Hematopoietic multipotent progenitor cell treated with erythropoietin and hydrocortisone succinate and interleukin-3 and kit ligand, for 15 days (in vitro differentiated cells): ENCODE measurements at places on chromosomes 2 and 18.

DNA sequence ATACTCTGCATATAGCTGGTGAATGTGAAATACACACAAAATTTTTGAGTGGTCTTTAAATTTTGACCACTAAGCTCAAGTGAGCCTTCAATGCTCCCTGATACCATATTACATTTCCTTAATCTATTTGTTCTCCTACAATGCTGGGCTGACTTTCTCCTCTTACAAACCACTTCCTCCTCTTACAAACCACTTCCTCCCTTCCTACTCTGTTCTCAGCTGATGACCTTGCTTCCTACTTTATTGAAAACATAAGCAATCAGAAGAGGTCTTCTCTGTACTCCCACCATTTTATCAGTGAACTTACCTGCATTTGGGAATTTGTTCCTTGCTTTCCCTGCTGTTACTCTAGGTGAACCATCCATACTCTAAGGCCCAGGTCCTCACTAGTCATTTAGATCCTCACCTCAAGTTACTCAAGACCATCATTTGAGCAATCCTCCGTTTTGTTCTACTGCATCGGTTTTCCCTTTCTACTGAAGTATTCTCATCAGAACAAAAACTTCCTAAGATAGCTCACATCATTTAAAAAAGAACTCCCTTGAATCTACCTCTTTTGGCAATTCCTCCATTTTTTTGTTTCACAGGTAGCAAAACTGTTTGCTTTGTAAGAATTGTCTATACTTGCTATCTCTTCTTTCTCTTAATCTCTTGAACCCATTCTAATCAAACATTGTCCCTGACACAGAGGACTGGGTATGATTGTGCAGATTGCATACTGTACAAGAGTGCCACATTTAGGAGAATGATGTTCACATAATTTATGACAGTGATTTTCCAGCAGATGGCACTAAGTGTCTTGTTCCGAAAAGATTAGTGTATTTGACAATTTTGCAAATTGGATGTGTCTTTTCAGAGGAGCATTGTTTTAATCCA, 96.5 kb downstream of the EPB41L5 start:
- DNase-seq = no peak

DNA sequence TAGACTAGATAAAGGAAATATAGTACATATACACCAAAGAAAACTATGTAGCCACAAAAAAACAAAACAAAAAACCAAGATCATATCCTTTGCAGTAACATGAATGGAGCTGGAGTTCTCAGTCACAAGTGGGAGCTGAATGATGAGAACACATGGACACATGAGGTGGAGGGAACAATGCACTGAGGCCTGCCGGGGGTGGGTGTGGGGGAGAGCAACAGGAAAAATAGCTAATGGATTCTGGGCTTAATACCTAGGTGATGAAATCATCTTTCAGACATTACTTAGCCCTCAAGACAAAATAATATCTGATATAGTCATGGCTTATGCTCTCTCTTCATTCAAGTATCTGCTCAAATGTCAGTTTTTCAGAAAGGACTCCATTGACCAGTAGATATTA, 930.6 kb downstream of the LRP1B start:
- DNase-seq = no peak

GRCh38 chr2:112881217-112881985, 29.6 kb upstream of the IL37 start:
- no peak for DNase-seq

DNA sequence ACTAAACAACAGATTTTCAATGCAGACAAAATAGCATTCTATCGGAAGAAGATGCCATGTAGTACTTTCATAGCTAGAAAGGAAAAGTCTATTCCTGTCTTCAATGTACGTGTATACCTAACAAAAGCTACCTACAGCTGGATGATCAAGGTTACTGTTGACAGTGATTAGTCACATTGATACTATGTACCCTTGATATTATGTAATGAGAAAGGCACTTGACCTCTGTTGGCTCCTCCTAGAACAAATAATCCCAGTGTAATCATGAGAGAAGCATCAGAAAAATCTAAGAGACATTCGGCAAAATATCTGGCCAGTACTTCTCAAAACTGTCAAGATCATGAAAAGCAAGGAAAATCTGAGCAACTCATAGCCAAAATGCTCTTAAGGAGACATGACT, 44.4 kb upstream of the LRRTM4 start:
- no peak for DNase-seq

- no peak for DNase-seq
These were observed 22.3 kb downstream of the CD8A start for GRCh38 chr2:86768189-86768949.

- DNase-seq = peak; percentile 92
These were observed 36.4 kb upstream of the FOSL2 start for GRCh38 chr2:28356095-28356911.

- no peak for DNase-seq
These were observed 67.3 kb upstream of the UPP2 start for GRCh38 chr2:158034198-158034866.

DNA sequence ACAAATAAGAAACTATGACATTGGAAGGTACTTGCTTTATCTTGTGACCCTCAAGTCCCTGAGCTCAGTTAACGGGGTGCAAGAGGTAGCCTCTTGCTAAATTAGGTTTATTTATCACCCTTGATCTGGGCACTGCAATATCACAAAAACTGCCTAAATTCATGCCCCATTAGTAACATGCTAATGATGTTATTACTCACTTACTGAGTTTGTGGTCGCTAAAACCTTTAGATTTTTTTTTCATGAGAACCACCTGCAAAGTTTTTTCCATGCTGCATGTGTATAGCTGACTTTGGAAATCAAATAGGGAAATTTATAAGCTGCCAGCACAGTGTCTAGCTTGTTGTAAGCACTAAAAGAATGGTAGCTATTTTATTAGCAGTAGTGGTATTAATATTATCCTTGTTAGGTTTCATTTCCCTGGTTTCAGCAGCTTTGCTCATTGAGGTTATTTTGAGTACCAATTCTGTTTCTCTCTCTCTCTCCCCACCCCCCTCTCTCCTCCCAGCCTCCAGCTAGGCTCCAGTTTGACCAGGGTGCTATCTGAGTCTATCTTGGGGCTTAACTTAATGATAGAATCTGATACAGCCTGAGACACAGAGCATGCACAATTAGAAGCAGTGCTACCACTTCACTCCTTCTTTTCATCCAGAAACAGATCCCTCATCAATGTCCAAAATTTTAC, 88.7 kb upstream of the ATP8B1 start:
- no peak for DNase-seq

- no peak for DNase-seq
These were observed 23.6 kb downstream of the TMEM178A start for GRCh38 chr2:39689272-39689841.

DNA sequence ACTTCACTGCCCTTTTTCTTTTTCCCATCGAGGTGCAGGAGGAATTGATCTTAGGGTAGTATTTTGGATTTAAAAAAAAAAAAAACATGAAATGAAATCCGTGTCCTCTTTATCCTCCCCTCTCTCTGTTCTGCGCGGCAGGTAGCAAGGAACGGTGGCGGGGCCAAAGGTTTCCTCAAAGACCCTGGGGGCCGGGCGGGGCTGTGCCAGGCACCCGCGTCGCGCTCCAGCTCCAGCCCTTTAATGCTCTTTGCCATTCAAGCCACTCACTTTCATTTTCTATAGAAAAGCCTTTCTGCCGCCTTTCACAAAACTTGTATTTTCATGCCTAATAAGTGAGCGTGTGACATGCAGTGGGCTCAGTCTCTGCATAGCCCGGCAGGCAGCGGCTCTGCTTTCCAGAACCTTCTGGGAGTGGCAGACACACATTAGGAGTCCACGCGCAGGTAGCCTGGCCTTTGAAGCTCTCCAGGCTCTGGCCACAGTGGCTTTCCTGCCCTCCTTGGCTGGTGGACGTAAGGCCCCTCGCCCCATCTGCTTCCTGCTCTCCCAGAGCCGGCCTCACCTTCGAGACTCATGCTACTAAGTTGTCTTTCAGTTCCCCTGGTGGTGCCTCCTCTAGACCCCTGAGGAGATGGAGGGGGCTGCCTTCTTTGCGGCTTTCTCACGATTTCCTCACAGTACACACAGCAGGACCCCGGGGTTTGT, 41.7 kb downstream of the AGAP1 start:
- DNase-seq = no peak

DNA sequence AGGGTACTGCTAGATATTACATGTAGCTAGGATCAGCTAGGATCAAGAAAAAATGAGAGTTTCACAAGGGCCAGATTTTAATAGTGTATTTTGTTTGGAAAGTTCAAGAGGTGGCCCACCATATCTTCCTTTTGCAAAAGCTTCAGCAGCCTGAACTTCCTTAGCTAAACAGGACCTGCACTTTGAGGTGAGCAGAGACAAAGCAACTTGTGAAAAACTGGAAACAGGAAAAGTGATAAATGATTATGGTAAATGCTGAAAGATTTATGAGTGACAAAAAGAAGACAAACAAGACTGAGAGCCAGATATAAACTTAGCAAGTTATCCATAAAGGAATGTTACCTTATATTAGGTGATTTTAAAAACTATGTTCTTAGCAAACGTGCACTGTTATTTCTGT, 123.6 kb downstream of the ZNF521 start:
- DNase-seq = no peak

GRCh38 chr2:100182494-100183361, 40.3 kb upstream of the AFF3 start:
- no peak for DNase-seq

GRCh38 chr18:57574866-57575265, 11.6 kb downstream of the FECH start:
- DNase-seq = no peak

GRCh38 chr2:53130441-53130943, 637.1 kb upstream of the CHAC2 start:
- no peak for DNase-seq

DNA sequence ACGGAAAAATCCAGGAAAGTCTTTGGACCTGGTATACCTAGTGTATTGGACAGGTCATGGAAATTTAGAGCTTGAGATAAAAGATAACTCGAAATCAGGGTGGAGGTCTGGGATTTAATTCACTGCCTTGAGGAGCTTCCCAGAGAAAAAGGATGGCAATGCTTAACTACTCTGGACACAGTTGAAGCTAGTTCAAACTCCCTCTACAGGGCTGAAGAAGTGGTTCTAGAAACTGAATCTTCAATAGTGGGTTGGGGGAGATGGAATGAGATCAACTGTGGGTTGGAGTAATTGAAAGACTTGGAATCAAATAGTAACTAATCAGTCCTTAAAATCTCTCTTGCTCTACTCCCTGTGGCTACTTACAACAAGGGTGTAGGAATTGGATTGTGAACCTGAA, 600.1 kb downstream of the IRS1 start:
- no peak for DNase-seq

DNA sequence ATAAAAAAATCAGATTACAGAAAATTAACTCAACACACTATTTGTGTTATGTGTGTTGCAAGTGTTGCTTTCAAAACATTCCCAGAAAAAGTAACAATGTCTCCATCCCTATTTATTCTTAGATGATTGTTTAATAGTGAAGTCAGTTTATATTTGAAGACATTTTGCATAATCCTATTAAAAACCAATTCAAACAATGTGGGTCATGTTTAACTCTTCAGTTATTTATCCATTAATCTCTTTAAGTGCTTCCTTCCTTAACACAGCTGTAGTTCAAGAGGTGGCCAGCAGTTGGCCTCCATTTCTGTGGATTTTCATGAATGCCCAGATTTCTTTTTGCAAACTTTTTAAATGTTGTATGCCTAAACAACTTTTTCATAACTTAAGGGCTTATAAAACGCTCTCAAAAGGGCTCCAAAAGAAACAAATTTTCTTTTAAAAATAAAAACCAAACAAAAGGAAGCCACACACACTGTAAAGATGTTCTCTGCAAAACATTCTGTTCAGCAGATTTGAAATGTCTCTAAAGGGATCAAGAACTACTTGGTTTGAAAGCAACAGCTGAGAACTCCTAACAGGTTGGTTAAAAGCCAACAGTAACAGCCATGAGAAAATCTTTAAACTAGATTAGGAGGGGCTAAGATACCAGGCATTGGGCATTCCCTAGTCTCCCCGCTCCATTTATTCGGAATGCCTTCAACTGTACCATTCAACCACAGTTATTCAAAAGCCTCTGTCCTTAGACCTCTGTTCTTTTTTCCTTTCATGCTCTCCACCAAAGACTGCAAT, 71.5 kb downstream of the THADA start:
- no peak for DNase-seq

DNA sequence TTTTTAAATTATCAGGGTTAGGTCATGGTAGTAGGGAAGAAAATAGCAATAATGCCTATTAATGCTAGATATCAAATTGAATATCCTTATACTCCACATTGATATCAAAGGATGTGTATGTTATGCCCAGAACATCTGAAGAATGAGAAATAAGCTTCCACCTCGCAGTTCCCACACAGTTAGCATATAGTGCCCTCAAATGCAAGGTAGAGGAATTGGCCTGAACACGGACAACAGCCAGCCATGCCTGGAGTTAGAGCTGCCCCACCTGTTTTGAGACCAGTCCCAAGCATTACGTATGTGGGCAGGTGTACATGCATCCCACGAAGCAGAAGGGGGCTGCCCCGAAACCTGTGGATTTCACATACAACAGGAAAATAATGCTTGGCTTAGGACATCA, 79.6 kb downstream of the SUMO1 start:
- no peak for DNase-seq

DNA sequence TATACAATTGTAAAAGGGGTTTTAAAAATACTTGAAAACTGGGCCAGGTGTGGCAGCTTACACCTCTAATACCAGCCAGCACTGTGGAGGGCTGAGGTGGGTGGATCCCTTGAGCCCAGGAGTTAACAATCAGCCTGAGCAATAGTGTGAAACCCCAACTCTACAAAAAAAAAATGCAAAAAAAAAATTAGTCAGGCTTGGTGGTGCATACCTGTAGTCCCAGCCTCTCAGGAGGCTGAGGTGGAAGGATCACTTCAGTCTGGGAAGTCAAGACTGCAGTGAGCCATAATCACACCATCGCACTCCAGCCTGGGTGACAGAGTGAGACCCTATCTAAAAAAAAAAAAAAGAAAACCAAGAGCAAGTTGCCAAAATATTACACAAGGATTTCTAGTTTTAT, 182.7 kb downstream of the UBE2E3 start:
- DNase-seq = no peak

DNA sequence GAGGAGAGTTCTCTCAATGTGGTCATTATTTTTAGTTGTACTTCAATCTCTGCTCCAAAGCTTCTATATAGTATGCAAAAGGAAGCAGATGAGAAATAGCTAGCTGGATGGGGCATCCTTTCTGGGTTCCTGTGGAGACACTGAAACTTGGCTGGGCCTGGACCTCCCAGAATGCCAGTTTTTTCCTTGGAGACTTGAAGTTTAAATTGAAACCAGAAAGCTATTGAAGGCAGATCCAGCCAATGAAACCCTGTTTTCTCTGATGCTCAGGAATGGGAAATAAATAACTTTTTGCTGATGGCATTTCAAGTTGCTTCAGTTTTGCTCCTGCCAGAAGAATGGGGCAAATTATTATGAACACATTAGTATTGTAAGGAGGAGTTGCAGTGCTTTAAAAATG, 2.9 kb downstream of the SETBP1 start:
- no peak for DNase-seq

DNA sequence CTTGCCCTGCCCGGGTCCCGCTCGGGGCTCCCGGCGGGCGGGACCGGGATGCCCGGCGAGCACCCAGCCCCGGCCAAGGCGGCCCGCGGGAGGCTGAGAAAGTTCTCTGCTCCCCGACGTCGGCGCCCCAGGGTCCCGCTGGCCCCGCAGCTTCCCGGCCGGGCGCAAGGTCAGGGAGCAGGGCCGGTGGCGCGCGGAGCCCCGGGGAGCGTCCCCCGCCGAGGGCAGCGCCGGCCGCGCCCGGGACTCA, 331 bp downstream of the SERPINE2 start:
- no peak for DNase-seq
